ENCODE measurements at places on chromosomes 3 and 15.

GRCh38 chr3:145983101-145983500, 177.9 kb downstream of the PLOD2 start:
- DNase-seq: no peak

DNA sequence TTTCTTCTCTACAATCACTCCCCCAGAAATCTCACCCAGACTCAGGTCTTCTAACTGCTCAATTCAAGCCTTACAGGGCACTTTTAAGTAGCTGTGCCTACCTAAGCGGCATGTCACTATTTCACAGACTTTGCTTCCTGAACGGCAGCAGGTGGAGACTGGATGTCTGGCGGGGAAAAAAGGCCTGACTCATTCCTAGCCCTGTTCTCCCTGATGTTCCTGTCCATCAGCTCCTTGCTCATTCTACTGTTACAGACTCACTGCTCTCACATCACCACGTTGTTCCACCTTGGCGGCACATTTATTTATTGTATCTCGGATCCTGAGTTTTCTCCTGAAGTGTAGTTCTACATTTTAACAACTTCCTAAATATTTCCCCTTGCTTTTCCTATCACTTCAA, 52.6 kb upstream of the ATP11B start:
- no peak for DNase-seq

DNA sequence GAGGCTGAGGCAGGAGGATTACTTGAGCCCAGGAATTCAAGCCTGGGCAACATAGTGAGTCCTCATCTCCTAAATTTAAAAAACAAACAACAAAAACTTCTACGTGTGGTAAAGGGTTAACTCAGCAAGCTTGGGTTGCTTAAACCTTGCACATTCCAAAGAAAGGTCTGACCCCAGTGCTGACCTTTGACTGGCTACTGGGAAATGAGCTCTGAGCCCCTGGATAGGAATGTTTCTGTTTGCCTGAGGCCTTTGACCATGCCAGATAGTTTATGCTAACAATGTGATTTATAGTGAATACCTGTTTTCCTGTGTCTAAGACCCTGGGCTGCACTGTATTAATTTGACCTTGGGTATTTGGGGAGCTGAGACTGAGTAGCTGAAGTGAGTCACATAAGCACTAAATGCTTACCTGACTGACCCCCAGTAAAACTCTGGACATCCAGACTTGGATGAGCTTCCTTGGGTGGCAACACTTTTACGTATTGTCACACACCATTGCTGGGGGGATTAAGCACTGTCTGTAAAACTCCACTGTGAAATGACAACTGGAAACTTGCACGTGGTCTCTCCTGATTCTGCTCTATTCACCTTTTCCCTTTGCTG, 20.7 kb downstream of the TCAIM start:
- no peak for DNase-seq

DNA sequence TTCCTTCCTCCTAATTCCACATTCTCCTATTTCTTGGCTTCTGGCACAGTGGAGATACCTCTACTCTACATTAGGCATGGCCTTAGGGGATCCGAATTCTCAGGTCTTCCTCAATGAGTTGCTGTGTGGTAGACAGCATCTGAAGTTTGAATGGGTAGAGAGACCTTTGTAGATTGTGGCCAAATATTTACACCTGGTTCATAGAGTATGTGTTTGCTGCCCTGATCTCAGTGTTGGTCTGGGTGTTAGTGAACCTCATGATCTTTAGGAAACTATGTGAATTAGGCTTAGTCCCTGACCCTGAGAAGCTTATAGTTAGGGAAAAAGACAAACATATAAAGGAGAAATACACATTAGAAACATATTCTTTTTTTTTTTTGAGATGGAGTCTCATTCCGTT, 75.8 kb downstream of the LPP start:
- DNase-seq: no peak

GRCh38 chr3:182233957-182234356, 522.2 kb downstream of the SOX2 start:
- no peak for DNase-seq

DNA sequence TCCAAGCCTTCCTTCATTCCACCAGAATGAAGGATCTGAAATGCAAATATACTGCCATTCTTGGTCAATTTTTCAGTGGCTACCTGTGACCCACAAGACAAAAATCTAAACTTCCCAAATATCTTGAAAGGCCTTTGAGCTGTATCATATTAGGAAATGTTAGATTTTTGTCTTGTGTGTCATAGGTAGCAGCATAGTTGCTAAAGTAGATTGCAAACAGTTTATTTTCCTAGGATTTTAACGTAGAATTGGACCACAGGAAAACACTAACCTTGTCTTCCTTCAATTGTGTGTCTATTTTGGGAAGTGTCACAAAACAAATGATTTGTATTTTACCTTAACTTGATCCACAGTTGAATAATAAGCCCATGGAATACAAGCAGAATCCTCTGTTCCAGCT, 42.4 kb downstream of the CP start:
- DNase-seq: no peak

GRCh38 chr15:66236806-66237375, 16.7 kb downstream of the MEGF11 start:
- no peak for DNase-seq

DNA sequence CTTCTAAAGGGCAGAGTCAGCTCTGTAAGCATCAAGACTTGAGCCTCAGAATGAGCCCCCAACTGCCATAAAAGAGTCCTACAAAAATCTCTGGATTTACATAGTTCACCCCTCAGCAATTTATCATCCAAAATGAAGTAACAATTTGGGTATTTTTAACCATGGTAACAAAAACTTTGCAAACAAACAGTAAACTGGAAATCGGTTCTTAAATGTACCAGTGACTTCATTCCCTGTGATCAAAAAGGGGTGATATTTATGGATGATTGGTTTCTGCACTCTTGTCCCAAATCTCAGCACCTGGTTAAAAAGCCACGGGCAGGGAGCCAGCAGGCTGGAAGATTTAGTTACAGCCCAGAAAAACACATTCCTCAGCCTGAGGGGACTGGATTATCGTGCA, 73.6 kb downstream of the TFG start:
- no peak for DNase-seq

DNA sequence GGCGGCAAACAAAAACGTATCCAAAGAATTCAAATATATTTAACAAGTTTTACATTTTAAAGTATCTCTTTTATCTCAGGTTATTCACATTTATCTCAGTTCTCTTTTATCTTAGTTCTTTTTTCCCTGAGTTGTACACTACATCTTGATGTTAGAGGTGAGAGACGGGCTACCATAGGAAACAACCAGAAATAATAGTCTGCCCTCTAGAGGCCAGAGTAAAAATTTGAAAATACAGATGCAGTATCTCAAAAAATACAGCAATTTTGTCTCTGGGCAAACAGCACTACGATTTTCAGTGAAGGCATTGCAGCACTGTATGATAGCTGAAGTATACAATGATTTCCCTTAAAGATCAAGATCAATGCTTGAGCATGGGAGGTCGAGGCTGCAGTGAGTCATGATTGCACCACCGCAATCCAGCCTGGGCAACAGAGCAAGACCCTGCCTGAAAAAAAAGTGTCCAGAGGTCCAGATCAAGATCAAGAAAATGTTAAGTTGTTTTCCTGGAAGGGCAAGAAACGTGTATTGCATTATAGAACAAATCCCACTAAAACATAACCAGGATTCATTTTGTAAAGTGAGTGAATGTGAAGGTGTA, 82.6 kb upstream of the ATP11B start:
- no peak for DNase-seq

DNA sequence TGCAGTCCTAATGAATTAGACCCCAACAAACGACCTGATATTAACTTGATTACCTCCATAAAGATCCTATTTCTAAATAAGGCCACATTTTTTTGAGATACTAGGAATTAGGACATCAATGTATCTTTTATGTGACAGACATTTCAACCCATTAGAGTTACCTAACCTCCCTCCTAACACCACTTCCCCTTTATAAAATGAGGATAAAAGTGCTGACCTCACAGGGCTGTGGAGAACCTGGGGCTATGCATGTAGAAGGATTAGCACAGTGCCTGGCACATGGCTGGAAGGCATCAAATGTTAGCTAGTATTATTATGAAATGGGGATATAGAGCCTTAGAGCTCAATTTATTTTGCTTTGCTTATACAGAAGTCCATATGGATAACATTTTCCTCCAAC, 53.5 kb upstream of the LRRN1 start:
- DNase-seq: no peak

DNA sequence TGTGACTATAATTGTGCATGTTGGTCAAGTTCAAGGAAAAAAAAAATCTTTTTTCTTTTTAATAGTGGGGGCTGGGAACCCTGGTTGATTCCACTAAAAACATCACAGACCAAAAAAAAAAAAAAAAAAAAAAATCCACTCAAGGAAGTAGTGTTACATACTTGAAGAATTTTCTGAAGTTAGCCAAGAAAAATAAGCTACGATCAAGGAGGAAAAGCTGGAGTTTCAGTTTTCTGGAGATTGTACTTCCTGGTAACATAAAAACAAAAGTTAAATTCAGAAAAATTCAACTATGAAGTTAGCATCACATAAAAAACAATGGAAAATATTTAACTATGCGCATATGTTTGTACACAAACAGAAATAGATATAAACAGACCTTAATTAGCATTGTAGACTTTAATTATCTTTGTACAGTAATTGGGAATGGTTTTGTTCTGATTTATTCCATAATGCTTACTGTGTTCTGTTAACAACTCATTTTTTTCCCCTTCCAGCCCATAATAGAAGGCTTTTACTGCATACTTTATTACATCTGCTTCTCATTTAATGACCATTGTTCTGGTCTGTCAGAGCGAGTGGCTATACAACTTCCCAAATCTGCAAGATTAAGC, 194.3 kb downstream of the RORA start:
- no peak for DNase-seq

DNA sequence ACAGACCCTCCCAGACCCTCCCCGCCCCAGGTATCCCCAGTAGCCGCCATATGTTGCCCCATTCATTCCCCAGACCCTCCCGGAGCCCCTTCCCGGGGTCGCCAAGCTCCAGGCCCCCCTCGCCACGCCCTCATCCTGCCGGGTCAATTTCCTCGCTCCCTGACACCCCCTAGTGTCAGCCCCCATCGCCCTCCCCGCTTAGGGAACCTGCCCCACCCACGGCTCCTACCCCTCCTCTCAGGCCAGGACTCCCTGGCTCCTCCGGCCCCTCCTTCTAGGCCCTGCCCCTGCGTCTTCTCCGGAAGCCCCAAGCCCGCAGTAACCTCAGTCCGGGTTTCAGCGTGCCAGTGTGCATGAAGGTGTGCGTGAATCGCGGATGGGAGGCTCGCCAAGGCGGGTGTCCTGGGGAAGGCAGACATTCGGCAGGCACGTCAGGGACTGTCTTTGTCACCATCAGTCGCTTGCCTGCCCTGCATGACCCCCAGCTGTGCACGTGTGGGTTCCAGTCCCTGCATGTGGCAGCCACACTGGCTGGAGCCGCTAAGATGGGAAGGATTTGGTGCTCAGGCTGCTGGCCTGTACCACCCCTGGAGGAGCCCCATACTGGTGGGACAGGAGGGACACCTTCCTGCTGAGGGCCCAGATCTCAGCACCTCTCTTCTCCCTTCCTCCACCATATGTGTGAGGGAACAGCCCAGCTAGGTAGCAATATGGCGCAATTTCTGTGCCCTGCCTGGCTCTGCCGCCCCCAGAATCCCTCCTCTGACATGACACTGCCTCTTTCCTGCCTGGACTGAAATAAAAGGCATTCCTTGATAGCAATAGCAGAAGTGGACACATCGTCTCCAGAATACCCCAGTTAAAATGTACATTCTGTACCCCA, 693 bp downstream of the DISP2 start:
- DNase-seq: no peak

GRCh38 chr3:36615861-36616260, 148.5 kb downstream of the DCLK3 start:
- no peak for DNase-seq

DNA sequence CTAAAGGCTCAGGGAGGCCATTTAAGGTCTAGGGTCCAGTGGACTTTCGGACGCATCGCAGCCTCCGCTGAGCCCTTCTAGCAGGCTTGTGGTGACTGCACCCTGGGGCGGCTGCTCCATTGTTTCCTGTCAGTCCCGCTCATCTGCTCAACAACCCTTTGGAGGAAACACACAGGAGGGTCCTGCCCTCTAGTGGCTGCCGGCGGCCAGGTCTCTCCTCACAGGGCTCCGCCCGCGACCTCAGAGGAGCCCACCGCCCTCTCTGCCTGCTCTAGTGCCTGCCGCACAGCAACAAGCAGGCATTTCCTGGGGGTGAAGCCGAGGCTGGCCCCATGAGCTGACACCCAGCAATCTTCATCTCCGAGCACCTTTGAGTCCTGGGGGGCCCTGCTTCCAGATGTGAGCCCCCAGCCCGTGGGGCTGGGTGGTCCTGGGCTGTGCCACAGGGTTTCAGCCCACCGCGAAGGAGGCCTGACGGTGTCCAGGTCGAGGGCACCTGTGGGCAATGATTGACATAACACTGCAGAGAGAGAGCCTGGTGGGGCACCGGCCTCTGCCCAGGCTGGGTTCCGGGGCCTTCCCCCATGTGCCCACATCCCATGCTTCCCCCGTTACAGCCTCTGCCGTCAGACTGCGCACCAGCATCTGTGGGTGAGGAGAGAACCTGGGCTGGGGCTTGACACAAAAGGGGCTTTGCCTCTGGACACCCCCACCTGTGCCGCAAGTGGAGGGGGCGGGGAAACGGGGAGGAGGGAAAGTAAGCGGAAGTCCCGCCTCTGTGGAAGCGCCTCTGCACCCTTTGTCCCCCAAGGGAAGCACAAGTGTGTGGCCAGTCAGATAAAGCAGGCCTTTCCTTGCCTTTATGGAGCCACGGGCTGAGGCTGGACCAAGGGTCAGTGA, 27.0 kb upstream of the SFMBT1 start:
- peak; percentile 77 for DNase-seq

GRCh38 chr3:66831931-66832330, 166.2 kb upstream of the KBTBD8 start:
- DNase-seq: no peak

DNA sequence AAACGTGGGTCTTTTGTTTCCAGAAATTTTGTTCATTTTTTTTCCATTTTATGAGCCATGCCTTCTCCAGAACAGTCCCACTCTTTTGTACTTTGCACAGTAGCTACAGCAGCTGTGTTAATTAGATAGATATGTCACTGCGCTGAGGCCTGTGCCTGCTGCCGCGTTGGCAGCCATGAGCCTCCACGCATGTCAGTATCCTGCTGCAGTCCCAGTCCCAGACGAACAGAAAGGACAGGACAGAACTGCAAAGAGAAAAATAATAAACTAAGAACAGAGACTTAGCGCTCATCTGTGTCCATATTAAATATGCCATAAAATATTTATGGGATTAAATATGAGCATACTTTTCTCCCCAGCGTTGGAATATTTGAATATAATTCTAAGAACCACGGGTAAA, 442.4 kb upstream of the RARB start:
- DNase-seq: no peak

DNA sequence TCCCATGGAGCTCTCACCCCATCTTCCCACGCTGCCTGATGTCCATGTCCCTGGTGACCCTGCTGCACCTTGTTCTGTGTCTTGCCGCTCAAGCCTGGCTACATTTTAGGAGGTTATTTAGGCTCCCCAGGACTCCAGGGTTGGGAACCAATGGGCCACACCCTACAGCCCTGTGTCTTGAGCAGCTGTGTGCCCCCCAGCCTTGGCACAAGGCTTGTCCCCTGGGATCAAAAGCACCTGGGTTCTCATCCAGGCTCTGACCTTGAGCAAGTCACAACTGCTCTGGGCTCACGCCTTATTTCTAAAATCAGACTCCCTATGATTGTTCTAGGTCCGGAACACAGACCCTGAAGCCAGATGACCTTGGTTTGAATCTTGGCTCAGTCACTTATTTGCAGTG, 14.1 kb downstream of the SPSB4 start:
- no peak for DNase-seq

- no peak for DNase-seq
Measured at GRCh38 chr15:69897061-69897460, 200.7 kb downstream of the TLE3 start.
